Fibroblast of lung (primary cell): ENCODE measurements at places on chromosomes 13 and 19. TPM values are rescaled to one million over a fixed set of nuclear protein-coding genes. Genes with fewer than 3 reads are reported as not detected.
A peak's percentile ranks its signal among the peaks of the same experiment; 100 is the strongest.

DNA sequence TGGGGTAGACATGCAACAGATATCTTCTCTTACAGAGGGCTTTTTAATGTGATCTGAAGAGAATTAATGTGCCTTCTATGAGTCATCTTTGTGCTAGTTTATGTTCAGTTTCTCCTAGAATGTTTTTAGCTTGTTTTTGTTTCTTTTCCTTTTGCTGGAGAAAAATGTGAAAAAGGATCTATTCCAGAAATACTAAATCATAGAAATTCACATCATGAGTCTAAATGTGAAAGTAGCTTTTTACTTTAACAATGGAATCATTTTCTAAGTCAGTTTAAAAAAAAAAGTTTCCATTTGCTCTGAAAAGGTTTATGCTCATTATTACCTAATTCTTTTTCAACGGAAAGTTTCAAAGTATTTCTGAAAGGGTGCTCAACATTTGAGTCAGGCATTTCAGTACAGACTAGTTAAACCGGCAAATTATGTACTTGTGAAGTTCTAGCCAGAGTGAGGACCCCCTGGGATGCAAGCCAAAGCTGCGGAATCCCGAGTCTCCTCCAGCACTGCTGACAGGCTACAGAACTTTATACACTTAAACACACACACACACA is 72.9 kb downstream of the SPATA13 start:
- H3K27ac ChIP-seq: no peak overlapping the region
- peak overlapping the region; percentile 38 for H3K4me3 ChIP-seq
- H3K36me3 ChIP-seq: no peaks in the 10 kb centered on the region
- DNase-seq: peak; percentile 76
- H3K4me1 ChIP-seq: no peaks in the 10 kb centered on the region

- peaks cover 12% of the 10 kb centered on the region for H3K4me1 ChIP-seq
- H3K36me3 ChIP-seq: peaks cover 11% of the 10 kb centered on the region
- H3K27ac ChIP-seq: no peak overlapping the region
- no peaks in the 10 kb centered on the region for H3K27me3 ChIP-seq
- DNase-seq: no peak
- H3K4me3 ChIP-seq: no peak overlapping the region
Observed at GRCh38 chr13:114049026-114049425, 75.2 kb upstream of the C13orf46 start.

- H3K4me1 ChIP-seq: no peaks in the 10 kb centered on the region
- no peak for DNase-seq
- H3K27ac ChIP-seq: no peak overlapping the region
- no peaks in the 10 kb centered on the region for H3K27me3 ChIP-seq
- H3K36me3 ChIP-seq: no peaks in the 10 kb centered on the region
- no peak overlapping the region for H3K4me3 ChIP-seq
Observed at GRCh38 chr13:98606296-98606695, 29.4 kb upstream of the STK24 start.

DNA sequence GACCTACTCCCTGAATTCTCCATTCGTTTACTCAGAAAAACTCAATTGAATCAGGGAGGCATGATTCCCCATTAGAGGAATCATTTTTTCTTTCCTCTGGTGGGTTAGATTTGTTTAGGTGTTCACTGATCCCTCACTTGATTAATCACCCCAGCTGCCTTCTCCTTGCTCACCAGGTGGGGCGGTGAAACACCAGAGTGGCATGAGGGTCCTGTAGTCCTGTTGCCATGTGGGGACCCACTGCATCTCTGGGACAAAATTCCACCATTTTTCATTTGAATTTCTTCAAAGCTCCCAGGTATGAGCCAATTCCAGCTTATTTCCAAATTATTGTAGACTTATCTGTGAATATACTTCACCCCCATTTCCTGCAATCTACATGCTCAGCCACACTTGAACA is 462.7 kb upstream of the ZNF507 start:
- no peak overlapping the region for H3K27ac ChIP-seq
- H3K4me1 ChIP-seq: no peaks in the 10 kb centered on the region
- H3K36me3 ChIP-seq: no peaks in the 10 kb centered on the region
- no peak overlapping the region for H3K4me3 ChIP-seq
- DNase-seq: no peak
- no peaks in the 10 kb centered on the region for H3K27me3 ChIP-seq

The OVOL3 gene
- total RNA-seq: not detected in 2 replicates
